Testis (tissue), 5 donors: ENCODE measurements at places on chromosomes 16 and 17. TPM values are rescaled to one million over a fixed set of nuclear protein-coding genes. Genes with fewer than 3 reads are reported as not detected.
A peak's percentile ranks its signal among the peaks of the same experiment; 100 is the strongest.

DNA sequence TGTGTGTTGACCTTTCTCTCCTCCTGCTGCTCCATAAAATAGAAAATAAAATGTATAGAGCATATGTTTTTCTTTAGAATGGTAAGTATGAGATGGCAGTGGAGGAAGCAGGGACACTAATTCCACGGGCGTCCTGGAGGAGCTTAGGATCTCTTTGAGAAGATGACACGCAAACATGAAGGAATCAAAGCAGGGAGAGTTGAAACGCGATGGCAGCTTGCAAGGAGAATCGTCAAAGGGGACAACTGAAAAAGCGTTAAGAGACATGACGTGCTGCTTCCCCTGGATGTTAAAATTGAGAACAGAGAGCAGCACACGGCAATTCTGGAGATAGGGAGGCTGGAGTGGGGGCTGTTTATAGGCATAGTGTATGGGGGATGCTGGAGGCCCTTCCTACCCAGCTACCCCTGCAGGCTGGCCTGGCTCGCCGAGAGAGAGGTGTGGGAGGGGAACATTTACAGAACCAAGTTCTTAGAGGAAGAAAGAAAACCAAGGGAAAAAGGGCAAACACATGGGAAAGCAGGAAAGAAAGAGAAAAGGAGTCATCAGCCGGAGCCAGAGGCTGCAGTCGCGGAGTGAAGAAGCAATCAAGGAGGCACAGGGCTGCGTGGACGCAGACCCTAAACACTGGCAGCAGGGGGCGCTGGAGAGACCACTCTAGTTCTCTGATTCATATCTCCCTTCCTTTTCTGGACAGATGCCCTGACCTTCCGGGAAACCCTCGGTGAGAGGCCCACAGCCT is 55.8 kb downstream of the MYH13 start:
- H3K27ac ChIP-seq, result no peak overlapping the region
- no peak overlapping the region for H3K4me3 ChIP-seq
- H3K36me3 ChIP-seq, result no peaks in the 10 kb centered on the region
- no peaks in the 10 kb centered on the region for H3K27me3 ChIP-seq
- peak; percentile 90 for DNase-seq

DNA sequence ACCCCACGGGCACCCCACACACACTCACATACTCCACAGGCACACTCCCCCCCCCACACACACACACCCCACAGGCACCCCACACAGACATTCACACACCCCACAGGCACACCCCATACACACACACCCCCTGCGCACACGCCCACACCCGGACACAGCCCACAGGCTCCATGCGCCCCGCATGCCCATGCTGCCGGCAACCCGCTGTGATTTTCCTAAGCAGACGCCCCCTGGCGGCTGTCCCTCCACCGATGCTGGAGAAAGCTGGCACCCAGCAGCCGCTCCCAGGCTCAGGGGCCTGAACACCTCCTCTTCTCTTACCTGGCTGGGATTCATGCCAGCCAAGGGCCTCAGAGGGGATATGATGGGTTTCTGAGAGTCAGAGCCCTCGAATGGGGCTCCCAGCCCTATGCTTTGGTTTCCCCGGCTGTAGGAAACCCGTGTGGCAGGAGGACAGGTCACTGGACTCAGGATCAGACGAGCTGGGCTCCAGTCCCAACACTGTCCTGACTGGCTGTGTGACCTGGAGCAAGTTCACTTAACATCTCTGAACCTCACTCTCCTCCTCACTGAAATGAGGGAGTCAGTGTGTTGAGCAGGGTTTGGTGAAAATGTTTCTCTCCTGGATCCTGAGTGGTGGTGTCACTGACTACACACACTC is 19.6 kb upstream of the TNFRSF13B start:
- H3K4me1 ChIP-seq, result no peaks in the 10 kb centered on the region
- H3K36me3 ChIP-seq, result no peaks in the 10 kb centered on the region
- H3K27ac ChIP-seq, result no peak overlapping the region
- no peak overlapping the region for H3K4me3 ChIP-seq
- no peaks in the 10 kb centered on the region for H3K27me3 ChIP-seq

DNA sequence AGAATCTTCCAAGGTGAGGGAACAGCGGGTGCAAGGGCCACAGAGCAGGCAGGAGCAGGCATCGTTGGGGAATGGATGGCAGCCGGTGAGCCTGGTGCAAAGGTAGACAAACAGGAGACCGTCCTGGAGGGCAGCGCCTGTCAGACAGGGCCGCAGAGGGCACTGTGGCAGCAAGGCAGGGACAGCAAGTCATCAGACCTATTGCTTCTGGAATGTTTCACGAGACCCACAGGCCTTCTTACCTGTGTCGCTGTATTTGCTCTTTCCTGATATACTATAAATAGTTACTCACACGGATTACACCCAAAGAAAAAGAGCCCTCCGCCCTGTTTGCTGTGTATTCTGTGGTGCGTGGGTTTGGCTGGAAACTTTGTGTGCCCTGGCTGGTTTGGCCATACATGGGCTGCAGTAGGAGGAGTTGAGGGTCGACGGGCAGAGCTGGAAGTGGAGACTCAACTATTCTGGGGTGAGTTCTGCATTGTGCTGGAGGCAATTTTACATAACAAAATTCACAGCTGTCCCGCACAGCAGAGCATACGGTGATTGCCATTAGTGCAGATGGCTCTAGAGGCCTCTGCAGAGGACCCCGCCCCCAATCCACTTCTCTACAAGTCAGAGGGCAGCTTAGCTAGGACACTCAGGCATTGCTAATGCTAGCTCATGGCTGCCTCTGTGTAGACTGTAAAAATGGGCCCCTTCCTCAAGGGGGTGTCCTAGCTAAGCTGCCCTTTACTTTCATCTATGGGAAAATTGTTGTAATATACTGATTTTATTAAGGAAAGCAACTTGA is 18.6 kb upstream of the POLR3E start:
- no peak overlapping the region for H3K4me3 ChIP-seq
- DNase-seq, result no peak
- no peaks in the 10 kb centered on the region for H3K27me3 ChIP-seq
- H3K36me3 ChIP-seq, result no peaks in the 10 kb centered on the region
- H3K4me1 ChIP-seq, result no peaks in the 10 kb centered on the region
- H3K27ac ChIP-seq, result no peak overlapping the region

- DNase-seq, result peak; percentile 83
- no peaks in the 10 kb centered on the region for H3K36me3 ChIP-seq
- no peak overlapping the region for H3K4me3 ChIP-seq
- H3K27me3 ChIP-seq, result no peaks in the 10 kb centered on the region
These were observed 456.2 kb upstream of the DYNLRB2 start for GRCh38 chr16:80084614-80085013.

DNA sequence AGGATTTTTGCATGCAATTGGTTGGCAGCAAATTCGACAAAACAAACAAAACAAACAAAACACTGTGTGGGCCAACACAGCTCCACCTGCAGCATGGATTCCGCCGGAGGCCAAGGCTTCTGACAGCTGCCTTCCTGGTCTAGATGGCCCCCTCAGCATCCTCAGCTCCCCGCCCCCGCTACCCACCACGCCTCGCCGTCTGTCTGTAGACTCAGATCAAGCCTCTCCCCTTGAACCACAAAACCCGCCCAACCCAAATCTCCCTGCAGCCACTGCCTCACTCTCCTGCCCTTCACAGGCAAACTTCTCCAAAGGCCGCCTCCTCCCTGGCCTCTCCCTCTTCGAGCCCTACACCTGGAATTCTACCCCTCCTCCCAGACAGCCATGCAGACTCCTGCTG is 57.9 kb downstream of the RTN4RL1 start:
- no peaks in the 10 kb centered on the region for H3K36me3 ChIP-seq
- no peak for DNase-seq
- no peak overlapping the region for H3K27ac ChIP-seq

DNA sequence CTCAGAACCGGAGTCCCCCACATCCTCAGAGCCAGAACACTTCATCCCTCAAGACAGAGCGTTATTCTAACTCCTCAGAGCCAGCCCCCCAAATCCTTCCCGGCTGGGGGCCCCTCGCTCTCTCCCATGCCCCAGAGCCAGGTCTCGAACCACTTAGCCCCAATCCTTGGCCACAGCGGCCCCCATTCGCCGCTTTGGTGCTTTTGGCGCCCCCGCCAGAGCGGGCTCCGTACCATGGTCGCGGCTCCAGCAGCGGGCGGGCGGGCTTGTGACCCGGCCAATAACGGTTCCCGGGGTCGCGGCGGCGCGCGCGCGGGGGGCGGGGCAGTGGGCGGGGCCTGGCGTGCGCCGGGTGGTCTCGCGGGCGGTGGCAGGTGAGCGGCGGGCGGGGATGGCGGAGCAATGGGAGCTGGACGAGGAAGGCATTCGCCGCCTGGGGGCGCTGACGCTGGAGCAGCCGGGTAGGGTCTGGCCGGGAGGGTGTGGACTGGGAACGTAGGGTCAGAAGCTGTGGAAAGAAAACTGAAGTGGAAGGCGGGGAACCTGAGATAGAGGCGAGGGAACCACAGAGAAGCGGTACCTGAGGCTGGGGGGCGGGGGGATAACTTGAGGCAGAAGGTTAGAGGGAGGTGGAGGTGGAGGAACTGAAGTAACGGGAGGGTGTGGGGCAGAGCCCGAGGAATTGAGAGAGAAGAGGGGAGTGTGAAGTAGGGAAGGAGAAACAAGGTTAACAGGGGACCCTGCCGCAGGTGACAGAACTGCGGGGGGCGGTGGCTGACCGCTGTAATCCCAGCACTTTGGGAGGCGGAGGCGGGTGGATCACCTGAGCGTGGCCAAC is at the start of the genes KCTD19 and LRRC36:
KCTD19 (minus strand) TSS at position 270 of the 838 bp plus-strand sequence; CDS start at position 236, 34 bp downstream.
LRRC36 (plus strand) TSS at position 344 of the 838 bp plus-strand sequence; CDS start at position 392, 48 bp downstream.
- H3K27me3 ChIP-seq, result no peaks in the 10 kb centered on the region
- H3K4me3 ChIP-seq, result peak within 1 kb of the TSS; percentile 69
- no peaks in the 10 kb centered on the region for H3K36me3 ChIP-seq
- peak; percentile 86 for DNase-seq
- H3K4me1 ChIP-seq, result no peaks in the 10 kb centered on the region

DNA sequence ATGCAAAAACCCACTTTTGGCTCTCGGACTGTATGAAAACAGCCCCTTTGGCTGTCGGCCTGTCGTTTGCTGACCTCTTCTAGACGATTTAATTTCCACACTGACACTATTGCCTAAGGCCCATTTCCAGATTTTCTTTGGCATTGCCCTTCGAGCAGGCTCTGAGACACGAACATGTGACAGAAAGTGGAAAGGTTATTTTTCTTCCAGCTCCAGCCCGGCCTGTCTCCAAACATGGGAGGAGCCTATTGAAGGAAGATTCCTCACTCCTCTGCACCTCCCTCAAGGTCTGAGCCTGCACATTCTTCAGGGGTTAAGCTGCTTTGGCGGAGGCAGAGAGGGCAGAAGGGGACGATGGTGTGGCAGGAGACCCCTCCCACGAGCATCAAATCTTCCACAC is 85.9 kb upstream of the FOXF1 start:
- no peak overlapping the region for H3K4me3 ChIP-seq
- no peak for DNase-seq
- H3K27me3 ChIP-seq, result no peaks in the 10 kb centered on the region
- no peak overlapping the region for H3K27ac ChIP-seq
- no peaks in the 10 kb centered on the region for H3K4me1 ChIP-seq

GRCh38 chr16:48897698-48898205 is 287.8 kb upstream of the N4BP1 start:
- H3K4me3 ChIP-seq, result no peak overlapping the region
- H3K36me3 ChIP-seq, result no peaks in the 10 kb centered on the region
- no peaks in the 10 kb centered on the region for H3K27me3 ChIP-seq

- H3K4me1 ChIP-seq, result peaks cover 13% of the 10 kb centered on the region
- H3K36me3 ChIP-seq, result no peaks in the 10 kb centered on the region
- no peak overlapping the region for H3K4me3 ChIP-seq
- no peak overlapping the region for H3K27ac ChIP-seq
- no peaks in the 10 kb centered on the region for H3K27me3 ChIP-seq
- no peak for DNase-seq
These were observed 1.8 kb upstream of the HEATR6 start for GRCh38 chr17:60080545-60080944.

TUBG2 gene
- total RNA-seq, result 57.5 TPM

DOC2B gene
- total RNA-seq, result 1.9 TPM

KRT31 gene
- not detected for total RNA-seq

PPP1R1B gene
- total RNA-seq, result 22.4 TPM

CA7 gene
- total RNA-seq, result 1.9 TPM

KRTAP2-1 gene
- not detected for total RNA-seq

EVPLL gene
- 2.7 TPM for total RNA-seq
